G401 (cell line): ENCODE measurements at places on chromosomes 6 and 20. TPM values are rescaled to one million over a fixed set of nuclear protein-coding genes. Genes with fewer than 3 reads are reported as not detected.
A peak's percentile ranks its signal among the peaks of the same experiment; 100 is the strongest.

Gene C20orf141
- total RNA-seq, result not detected in 2 replicates

Gene PGBD1
- 8.2 and 10.8 TPM in 2 replicates for total RNA-seq

DNA sequence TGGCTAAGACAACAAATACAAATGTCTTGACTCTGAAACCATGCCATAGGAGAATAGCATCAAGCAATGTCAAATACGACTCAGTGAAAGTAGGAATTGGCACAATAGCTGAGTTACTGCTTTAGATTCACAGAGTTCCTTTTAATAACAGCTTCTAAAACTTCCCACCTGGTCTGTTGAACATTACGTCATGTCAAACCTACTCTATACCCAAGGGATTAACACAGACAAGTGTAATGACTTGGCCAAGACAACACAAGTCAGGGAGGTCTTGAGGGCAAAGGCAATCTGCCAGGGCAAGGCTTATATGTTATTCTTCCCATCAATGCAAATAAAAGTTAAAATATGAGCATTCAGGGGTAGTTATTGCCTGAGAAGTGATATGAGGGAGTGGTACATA lies 265.1 kb upstream of the PRDM1 start:
- DNase-seq, result no peak

DNA sequence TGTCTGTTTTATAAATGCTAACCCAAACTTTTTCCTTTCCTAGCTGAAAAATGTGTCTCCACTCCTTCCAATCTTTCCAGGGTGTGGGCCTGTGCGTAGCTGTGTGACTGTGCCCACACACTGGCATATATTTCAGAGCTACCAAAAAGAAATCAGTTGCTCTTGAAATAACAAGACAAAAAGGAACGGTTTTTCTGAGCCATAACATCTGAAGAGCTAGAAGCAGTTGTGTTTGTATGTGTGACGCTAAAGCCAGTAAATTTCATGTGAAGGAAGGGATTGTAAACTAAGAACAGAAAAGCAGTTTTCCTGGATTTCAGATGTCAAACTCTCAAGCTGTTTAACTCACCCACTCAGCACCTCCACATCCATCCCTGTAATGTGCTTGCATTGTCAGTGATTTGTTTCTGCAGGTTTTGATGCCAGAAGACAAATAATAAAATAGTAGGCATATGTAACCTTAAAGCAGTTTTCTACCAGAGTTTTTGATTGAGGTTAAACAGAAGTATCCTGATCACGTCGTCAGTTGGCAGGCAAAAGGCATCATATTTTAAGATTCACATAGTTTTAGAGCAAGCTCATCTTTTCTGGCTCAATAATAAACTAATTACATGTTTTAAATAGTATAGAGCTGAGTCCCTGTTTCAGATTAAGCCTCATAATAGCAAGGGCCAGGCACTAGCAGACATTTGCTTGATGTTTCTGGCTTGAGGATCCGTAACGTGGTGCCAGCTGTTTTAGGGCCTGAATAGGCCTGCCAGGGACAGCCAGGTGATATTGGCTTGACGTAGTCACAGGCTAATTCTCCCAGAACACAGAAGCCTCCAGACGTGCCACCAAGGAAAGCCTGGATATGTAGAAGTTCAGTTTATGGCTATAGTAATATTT lies 90.9 kb downstream of the FOXO3 start:
- DNase-seq, result no peak

GRCh38 chr6:156418253-156418652 lies 358.9 kb upstream of the ARID1B start:
- DNase-seq, result no peak

- DNase-seq, result no peak
Observed at GRCh38 chr6:135901774-135902524, 50.4 kb downstream of the PDE7B start.

DNA sequence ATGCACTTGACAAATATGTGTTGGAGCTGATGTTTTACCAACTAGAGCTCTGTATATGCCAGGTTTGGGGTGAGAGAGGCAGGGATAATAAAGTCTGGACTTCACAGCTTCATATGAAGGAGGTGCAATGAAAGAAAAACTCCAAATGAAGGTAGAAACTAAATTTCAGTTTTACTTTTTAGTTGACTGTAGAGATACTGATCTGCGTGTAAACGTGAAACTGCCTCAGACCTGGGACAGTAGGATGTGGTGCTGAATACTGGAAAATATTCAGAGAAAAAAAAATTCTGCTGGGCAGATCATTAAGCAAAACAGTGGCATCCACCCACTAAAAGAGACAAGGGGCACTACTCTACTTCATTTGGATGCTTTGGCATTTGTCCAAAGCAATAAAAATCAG lies 94.5 kb downstream of the BACH2 start:
- DNase-seq, result no peak

DNA sequence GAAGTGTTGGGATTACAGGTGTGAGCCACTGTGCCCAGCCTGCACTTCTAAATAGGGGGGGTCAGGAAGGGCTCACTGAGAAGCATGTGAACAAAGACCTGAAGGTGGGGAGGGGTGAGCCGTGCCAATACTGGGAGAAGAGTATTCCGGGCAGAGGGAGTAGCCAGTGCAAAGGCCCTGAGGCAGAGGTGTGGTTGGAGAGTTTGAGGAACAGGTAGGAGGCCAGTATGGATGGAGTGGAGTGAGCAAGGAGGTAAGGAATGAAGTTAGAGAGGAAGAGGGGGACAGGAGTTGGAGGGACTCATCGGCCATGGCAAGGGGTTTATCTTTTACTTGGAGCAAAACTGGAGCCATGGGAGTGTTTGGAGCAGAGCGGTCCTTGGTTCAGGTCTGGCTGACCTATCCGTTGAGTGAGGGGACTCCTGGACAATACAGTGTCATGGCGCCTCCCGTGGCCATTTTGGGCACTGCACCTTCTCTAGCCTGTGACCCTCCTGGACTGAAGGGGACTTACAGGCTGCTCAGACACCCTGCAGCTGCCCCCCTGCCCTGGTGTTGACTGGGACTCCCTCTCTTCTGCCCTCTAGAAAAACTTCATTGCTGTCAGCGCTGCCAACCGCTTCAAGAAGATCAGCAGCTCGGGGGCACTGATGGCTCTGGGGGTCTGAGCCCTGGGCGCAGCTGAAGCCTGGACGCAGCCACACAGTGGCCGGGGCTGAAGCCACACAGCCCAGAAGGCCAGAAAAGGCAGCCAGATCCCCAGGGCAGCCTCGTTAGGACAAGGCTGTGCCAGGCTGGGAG lies 12.1 kb downstream of the FOXS1 start:
- DNase-seq, result peak; percentile 63

DNA sequence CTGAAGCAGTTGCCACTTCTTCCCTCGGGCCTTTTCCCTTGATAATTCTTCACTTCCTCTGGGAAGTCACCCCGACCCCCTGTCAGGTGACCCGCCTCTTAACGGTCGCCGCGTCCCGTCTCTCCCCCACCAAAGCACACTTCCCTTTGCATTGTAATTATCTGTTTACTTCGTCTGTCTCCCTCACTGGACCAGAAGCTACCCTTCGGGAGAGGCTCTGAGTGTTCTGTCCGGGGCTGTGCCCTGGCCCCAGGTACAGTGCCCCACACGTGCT lies 771 bp upstream of the SNAI1 start:
- no peak for DNase-seq

DNA sequence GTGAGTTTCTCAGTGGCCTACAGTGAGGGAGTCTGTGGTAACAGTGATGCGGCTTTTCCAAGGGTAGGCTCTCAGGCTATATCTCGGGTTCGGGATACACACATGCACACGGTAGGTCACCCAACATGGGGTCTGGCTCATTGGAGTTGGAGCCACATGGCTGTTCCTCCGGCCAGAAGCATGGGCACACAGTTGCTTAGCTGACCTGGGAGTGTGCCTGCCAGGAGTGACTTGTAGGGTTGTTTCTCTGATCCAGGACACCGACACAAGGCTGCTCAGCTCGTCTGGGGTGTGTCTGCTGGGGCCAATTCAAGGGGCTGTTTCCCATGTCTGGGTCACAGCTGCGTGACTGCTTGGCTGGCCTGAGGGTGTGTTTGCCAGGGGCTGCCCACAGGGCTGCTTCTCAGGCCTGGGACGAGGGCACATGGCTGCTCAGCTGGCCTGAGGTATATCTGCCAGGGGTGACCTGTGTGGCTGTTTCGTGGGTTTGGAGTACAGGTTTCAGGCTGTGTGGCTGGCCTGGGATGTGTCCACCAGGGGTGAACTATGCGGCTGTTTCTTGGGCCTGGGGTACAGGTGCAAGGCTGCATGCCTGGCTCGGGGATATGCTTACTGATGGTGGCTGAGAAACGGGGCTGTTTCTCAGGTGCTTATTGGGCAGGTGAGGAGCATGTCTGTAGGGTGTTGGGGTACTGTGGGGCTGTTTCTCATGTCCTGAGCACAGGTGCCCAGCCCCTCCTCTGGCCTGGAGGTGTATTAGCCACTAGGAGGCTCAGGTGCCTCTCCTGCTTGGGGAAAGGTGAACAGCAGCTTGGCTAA lies 15.2 kb downstream of the KIF25 start:
- DNase-seq, result no peak

- no peak for DNase-seq
Observed at GRCh38 chr6:17527076-17527475, 73.0 kb upstream of the FAM8A1 start.

DNA sequence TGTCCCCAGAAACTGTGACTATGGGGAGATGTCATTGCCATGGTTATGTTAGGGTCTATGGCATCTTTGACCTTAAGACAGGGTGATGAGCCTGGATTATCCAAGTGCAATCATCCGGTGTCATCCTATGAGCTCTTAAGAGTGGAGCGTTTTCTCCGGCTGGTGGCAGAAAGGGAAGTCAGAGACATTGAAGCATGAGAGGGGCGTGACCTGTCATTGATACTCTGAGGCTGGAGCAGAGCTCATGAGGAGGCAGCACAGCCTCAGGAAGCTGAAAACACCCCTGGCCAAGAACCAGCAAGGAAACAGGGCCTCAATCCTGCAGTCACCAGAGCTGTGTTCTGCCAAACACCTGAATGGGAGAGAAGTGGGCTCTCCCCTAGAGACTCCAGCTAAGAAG lies 59.6 kb downstream of the ANKRD60 start:
- no peak for DNase-seq

DNA sequence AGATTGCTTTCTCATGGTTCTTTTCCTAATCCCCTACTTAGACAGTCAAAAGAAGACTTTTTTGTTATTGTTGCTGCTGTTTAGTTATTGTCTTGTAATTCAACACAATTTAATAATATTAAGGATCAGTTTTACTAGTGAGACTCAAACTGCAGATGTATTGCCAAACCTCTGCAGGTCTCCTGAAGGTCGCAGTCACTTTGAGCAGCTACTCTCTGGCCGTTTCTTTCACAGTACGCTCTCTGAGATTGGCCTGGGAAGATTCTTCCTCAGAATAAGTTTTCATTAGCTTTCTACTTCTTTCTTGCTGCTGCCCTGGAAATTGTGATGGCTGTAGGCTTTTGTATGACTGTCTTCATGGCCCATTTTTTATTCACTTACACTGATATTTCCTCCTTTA lies 930.8 kb downstream of the QKI start:
- no peak for DNase-seq

GRCh38 chr6:30725713-30726505 lies 5.8 kb downstream of the TUBB start:
- peak; percentile 62 for DNase-seq
